GM18507 (cell line): ENCODE measurements at places on chromosomes 2 and 18.

GRCh38 chr2:207463433-207463832, 66.3 kb upstream of the CREB1 start:
- DNase-seq: no peak

GRCh38 chr2:191252699-191253098, 7.5 kb downstream of the MYO1B start:
- no peak for DNase-seq

- no peak for DNase-seq
These were observed 46.0 kb downstream of the ZBTB7C start for GRCh38 chr18:48363175-48363574.

DNA sequence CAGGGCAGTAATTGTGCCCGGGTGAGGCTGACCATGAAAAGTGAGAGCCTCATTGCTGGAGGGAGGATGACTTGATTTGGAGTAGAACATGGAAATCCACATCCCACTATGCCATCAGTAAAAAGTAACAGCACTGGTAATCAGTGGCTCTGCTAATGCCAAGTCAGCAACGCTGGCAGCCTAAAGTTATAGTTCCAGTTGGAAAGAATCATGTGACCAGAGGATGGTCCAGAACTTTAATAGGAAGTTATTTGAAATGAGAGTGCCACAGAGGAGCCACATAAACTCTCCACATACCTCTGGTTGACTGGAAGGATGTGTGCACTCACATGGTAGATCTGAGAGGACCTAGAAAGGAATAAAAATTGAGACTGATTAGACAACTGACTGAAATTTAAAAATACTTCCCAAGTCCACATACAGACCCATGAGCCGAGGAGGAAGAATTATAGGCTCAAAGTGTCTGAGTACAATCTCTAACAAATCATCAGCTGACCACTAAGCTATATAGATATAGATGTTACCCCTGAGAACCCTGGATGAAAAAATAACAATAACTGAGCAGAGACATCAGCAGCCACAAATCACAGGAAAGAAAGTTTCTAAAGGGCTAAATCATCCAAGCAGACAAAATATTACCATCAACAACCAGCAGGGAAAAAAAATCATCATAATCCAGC, 346.8 kb downstream of the STK39 start:
- no peak for DNase-seq

DNA sequence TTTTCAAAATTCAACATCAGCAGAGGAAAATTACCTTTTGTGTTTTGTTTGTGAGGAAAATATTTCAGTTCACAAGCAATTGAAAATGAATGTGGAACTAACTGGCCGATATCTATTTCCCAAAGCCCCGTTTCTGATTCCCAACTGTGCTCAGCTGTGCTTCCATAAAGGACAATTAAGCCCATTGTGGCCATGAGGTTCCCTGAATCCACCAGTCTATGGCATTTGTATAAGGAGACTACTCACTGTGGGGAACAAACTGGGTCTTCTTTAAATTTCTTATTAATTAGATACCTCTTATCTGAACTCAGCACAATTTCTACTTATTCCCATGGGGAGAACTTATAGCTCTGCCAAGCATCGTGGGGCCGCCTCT, 31.4 kb upstream of the AGAP1 start:
- DNase-seq: no peak

GRCh38 chr18:63105636-63106316, 213.8 kb downstream of the BCL2 start:
- DNase-seq: no peak

GRCh38 chr18:10930076-10930475, 219.3 kb downstream of the PIEZO2 start:
- DNase-seq: no peak

DNA sequence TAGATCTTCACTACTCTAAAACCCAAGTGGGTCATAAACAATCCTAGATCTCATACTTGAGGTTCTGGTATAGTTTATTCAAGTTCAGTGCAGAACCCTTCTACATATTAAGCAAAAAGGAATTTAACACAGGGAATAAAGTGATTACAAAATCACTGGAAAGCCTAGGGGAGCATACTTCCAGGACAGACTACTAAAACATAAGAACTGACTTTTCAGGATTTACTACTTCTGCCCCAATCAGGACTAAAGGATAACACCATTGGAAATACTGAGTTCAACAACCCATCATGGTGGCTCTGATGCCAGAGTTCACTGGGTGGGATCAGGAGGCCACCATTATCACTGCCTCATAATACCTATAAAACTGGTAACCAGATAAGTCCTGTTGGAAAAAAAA, 123.6 kb downstream of the DNAH7 start:
- DNase-seq: no peak

DNA sequence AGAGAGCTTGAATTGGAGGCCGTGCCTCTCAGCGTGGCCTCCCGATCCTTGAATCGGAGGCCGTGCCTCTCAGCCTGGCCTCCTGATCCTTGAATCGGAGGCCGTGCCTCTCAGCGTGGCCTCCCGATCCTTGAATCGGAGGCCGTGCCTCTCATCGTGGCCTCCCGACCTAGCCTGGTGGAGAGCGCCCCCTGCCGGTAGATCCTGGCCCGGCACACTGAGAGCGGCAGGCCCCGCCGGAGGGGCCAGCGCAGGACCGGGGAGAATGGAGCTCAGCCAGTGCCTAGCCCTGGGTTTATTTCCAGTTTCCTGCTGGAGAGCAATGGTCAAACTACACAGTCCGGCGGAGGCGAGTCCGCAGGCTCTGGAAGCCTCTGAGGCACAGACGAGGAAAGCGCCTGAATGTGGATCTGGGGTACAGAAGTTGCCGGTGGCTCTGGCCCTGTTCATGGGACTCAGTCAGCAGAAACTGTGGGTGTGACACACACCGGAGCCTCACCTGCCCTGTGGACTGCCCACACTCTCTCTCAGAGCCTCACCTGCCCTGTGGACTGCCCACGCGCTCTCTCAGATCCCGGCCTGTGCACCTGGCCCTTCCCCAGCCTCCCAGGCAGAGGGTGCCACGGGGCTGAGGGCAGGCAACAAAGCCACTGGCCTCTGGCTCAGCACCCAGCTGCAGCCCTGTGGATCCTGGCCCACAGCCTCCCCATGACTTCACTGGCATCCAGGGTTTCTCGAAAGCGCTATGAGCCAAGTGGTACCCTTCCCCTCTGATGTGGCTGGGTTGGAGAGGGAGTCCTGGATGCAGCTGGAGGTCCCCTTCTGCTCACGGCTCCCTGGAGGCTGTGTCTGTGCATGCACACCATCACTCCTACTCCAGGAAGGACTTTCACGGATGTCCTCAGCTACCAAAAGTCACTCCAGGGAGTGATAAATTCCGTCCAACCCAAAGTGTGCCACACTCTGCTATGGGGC, 1.5 kb downstream of the IL36B start:
- no peak for DNase-seq

- DNase-seq: no peak
These were observed 42.5 kb downstream of the TANC1 start for GRCh38 chr2:159010963-159011362.

GRCh38 chr2:129190494-129190893, 789.0 kb upstream of the RAB6C start:
- DNase-seq: no peak

DNA sequence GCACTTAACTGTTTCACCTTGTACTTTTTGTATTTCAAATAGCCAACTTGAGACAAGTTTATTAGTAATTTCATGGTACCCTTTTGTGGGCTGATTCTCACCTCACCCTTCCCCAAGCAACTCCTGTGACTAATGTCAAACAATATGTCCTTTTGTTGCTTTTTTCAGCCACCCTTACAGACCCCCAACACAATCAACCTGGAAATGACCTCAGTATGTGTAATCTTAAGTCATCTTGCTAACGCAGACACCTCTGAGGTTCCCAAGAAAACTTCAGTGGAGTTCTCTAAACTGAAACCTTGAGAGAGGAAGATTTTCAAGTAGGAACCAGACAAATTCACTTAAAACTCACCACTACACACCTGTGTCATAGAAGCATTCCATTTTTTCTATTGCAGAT, 69.5 kb downstream of the KYNU start:
- no peak for DNase-seq

DNA sequence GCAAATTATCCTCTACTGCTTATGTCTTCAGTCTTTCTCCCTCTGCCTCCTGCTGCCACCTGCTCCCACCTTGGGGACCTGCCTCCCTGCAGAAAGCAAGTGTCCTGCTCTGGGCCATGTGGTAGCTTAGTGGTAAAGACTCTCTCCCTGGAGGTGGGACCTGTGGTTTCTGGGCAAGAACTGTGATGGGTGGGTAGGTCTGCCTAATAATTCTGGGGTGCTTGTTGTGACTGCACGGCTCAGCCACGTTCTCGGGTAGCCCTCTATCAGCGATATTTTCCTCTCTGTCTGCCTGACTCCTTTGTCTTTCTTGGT, 16.4 kb upstream of the CD28 start:
- no peak for DNase-seq

DNA sequence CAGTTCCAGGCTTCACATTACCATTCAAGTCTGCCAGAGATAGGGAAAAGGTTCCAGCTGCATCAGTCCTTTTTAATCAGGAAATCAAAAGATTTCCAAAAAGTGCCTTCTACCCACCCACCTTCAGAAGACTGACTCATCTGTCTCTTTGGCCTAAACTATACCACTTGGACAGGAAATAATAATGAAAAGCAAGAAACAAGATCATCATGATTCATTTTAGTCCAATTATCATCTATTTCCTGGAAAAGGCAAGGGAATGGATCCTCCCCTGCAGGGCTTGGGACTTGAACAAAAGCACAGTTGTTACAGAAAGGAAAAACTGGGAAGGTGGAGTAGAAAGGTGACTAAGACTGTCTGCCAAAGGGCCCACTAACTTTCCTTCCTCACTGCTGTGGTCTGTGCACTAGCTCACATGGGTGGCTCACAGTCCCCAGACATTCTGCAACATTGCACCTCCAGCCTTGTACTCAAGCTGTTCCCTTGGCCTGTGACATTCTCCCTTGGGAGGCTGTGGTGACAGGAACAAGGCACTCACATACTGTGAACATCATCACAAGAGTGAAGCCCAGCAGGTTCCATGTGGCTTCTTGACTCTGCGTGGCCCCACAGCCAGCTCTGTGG, 75.3 kb downstream of the VSNL1 start:
- DNase-seq: no peak

DNA sequence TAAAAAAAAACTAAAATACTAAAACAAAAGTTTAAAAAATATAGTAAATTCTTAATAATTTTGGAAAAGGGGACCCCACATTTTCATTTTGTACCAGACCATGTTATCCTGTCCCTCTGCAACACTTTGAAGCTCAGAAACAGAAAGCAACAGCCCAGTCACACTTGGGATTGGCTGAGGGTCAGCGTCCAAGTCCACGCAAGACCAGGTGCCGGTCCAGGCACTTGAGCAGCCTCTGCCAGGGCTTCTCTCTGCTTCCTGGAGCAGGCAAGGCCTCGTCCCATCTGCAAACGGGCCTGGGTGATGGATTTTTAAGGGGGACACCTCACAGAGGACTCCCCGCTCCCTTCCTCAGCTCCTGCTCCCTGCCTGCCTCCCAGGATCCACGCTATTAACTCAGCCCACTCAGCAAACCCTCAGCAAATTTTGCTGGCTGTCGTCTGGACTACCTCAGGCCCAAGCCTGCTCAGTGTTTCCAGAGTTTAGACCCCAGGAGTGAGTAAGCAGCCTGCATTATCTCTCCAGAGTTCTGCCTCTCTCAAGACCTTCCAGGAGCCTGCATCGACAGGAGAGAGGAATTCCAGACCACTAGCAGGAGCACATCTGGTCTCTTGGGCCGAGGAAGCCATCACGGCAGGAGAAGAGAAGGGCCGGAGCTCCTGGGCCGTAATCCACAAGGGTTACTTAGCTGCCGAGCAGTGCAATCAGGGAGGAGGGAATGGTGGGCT, 88.7 kb upstream of the STPG4 start:
- no peak for DNase-seq

GRCh38 chr2:65786007-65786717, 353.8 kb upstream of the SPRED2 start:
- DNase-seq: no peak

DNA sequence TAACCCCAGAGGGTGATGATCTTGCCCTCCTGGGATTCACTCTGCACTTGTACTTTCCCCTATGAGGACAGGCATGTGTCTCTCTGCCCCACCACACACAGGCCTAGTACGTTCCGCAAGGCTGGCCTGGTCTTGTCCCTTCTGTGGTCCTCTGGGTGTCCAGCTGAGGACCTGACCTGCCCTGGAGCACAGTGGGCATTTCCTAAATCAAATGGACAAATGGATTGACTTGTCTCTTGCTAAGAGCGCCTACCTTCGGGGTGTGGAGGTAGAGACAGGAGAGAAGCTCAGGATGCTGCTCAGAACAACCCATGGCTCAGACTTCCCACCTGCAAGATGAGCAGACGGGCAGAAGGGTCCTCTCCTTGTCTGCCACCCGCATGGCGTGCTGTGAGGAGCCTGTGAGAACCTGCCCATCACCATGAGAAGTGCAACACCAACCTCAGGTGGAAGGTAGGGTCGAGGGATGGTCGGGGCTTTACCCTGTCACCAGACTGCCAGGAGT, 133.6 kb downstream of the MYCN start:
- DNase-seq: no peak

GRCh38 chr2:95240091-95240490, 32.8 kb downstream of the ZNF892 start:
- DNase-seq: no peak

GRCh38 chr18:34397286-34397896, 172.7 kb upstream of the NOL4 start:
- no peak for DNase-seq

GRCh38 chr2:205868773-205869333, 186.6 kb downstream of the NRP2 start:
- no peak for DNase-seq

GRCh38 chr2:224219781-224220180, 180.7 kb upstream of the SERPINE2 start:
- DNase-seq: no peak

DNA sequence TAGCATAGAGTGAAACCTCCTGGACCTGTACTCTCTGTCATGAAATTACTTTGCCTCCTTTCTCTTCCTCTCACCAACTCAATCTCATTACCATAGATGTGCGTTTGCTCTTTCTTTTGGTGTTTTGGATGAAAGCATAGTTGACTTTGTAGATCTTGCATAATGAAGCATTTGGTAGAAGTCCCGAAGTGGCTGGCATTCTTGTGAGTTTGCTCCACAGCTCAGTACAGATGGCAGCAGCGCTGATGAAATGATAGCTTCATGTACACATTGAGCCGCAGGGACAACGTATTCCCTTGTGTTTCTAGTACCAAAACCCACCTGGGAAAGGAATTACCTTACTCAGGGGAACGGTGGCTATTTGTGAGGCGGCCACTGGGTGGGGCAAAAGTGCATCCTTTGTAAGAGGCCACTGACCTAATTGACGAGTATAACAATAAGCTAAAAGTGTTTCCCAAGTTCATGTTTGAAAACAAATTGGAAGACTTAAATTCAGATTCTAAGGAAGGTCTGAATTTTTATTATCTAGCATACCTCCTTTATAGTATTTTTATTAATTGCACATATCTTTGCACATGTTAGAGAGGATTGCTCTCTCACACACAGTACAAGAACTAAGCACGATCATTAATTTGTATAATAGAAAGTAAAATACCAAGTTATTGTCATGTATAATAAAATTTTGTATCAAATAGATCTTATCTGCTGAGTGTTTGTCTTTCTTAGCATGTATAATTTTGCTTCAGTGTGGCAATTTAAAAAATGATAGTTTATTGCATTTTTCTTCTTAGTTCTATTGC, 25.4 kb upstream of the CDH7 start:
- no peak for DNase-seq

- no peak for DNase-seq
These were observed 108.8 kb downstream of the LPIN1 start for GRCh38 chr2:11855064-11855760.
